ENCODE measurements at places on chromosomes 5 and 9.

GRCh38 chr5:68884144-68884754 is 209.6 kb upstream of the SLC30A5 start:
- no peak for DNase-seq

- DNase-seq = no peak
Measured at GRCh38 chr9:123637606-123637944, 281.6 kb downstream of the CRB2 start.

DNA sequence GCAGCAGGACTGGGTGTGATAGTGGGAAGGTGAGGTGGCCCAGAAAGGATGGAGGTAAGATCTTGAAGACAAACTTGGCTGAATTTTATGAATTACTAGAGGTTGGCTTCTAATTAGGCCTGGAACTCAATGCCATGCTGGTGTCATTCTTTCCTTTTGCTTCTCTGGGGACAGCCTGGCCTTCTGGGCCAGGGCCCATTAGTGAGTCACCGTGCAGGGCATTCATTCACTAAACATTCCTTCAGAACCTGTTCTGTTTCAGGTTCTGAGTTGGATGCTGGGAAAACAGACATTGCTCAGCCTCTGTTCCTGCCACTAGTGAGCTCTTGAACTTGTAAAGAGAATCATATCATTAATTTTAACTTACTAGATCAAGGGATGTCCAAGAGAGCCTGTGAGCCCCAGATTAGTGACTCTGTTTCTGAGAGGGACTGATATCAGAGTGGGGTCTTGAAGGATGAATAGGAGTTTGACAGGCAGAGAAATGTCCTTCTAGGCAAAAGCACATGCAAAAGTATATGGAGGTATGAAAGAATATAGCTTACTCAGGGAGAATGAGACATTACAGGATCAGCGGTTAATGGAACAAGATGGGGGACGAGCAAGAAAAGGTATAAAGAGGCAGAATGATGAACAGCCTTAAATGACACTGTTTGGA is 66.5 kb downstream of the LHX2 start:
- no peak for DNase-seq

GRCh38 chr5:10123254-10123989 is 126.3 kb downstream of the ATPSCKMT start:
- DNase-seq = no peak

DNA sequence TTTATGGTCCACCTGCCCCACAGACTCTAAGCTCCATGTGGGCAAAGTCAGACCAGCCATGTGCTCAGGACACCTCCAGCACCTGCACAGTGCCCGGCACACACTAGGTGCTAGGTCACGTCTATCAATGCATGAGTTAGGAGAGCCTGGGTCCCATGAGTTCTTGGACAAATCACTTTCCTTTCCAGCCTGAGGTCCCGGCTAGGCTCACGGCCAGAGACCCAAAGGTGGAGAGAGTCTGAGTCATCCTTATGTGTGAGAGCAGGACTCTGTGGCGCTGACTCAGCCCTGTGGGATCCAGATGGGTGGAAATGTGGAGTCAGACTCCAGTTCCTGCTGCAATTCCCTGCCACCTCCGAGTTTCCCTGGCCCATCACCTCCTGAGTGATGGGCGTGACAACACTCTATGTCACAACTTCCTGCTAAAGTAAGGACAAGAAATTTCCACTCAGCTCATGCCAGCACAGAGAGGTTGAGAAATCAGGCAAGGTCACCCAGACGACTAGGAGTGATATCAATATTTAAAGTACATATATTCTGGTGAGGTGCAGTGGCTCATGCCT is 2.5 kb upstream of the ST6GALNAC4 start:
- no peak for DNase-seq

DNA sequence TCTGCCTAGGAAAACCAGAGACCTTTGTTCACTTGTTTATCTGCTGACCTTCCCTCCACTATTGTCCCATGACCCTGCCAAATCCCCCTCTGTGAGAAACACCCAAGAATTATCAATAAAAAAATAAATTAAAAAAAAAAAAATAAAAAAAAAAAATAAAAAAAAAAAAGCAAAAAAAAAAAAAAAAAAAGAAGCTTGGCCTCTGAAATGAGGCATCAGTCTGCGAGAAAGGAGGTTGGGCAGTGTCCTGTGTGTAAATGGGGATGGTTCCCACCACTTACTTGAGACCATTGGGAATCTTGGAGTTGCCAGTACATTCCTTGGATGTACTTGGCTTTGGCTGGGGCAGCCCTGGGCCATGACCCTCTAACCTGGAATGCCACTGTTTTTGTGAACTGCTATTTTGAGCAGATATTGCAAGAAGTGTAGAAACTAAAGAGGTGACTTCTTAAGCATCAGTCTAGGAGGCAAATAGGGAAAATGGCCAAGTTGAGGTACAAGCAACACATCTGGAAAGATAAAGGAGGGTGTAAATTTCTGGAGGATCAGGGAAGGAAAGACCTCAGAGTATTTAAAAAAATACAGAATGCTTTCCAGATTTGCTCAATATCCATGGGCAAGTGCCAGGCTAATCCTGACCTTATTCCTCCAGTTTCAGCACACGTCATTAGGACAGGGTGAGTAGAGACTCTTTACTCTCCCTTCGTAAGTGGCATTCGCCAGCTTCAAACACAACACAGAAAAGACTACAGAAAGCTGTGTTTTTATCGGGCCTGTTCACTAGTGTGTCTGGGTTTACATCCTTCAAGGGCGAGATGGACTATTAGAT is 58.1 kb downstream of the HSPA4 start:
- no peak for DNase-seq

DNA sequence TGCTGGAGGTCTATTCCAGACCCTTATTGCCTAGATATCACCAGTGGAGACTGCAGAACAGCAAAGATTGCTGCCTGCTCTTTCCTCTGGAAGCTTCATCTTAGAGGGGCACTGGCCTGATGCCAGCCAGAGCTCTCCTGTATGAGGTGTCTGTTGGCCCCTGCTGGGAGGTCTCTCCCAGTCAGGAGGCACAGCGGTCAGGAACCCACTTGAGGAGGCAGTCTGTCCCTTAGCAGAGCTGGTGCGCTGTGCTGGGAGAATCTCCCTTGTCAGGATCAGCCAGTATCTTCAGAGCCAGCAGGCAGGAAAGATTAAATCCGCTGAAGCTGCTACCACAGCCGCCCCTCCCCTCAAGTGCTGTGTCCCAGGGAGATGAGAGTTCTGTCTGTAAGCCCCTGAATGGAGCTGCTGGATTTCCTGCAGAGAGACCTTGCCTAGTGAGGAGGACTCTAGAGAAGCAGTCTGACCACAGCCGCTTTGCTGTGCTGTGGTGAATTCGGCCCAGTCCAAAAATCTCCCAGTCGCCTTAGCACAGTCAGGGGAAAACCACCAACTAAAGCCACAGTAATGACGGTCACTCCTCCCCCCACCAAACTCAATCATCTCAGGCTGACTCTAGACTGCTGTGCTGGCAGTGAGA is 124.1 kb downstream of the JAKMIP2 start:
- DNase-seq = no peak

- no peak for DNase-seq
Measured at GRCh38 chr5:172874647-172875504, 40.8 kb downstream of the ERGIC1 start.

DNA sequence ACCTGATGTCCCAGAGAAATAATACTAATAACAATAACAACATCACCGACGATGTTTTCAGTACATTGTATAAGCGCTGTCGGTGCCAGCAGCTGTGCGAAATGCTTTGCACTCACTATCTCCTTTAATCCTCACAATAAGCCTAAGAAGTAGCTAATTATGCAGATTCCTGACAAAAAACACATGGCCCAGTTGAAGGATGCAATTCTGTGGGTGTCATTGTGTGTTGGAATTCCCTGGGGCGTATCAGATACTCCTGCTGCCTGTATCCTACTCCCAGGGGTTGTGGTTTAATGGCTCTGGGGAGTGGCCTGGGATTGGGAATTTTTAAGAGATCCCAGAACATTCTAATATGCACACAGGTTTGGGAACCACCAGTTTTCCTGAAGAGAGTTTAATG is 154.0 kb downstream of the RGS3 start:
- DNase-seq = no peak

DNA sequence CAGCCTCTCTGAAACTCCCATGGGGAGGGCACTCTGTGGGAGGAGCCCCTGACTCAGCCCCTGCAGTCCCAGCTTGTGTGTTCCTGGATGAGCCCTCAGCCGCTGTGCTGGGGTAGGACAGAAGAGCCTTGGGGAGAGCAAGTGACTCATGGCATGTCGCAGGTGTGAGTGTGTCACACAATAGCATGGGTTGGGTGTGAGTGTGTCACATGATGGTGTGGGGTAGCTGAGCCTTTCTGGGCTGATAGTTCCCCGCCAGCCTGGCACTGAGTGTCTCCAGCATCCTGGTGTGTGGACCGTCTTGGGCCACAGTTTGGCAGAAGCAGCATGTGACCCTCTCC is 83.4 kb downstream of the PHF2 start:
- no peak for DNase-seq
